ENCODE measurements at places on chromosomes 12 and 14.

DNA sequence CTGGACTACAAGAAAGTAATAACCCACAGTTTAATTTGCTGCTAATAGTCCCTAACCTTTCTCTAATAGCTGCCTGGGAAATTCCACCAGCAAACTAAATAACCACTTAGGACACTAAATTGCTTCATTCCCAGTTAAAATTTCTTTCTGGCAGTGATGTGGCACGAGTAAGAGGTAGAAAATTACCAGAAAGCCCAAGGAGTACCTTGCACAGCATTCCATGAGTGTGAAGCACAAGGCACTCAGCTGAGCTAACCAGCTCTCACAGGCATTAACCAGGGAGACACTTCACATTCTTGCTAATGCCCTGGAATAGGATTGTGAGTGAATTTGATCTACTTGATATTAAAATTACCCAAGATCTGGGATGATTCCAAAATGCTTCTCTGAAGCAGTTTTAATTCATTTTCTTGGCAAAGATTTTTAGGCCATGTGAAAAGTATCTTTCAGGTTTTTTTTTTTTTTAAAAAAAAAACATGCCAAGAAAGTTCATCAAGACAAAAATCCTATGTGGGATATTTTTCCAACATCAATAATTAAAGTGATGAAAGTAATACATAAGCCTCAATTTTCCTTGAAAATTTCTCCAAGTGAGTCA is 29.5 kb downstream of the TSPAN8 start:
- DNase-seq: no peak

GRCh38 chr14:90602088-90602687 is 205.4 kb downstream of the CALM1 start:
- DNase-seq: no peak

- no peak for DNase-seq
These were observed 63.9 kb upstream of the MAP1LC3B2 start for GRCh38 chr12:116495260-116495659.

DNA sequence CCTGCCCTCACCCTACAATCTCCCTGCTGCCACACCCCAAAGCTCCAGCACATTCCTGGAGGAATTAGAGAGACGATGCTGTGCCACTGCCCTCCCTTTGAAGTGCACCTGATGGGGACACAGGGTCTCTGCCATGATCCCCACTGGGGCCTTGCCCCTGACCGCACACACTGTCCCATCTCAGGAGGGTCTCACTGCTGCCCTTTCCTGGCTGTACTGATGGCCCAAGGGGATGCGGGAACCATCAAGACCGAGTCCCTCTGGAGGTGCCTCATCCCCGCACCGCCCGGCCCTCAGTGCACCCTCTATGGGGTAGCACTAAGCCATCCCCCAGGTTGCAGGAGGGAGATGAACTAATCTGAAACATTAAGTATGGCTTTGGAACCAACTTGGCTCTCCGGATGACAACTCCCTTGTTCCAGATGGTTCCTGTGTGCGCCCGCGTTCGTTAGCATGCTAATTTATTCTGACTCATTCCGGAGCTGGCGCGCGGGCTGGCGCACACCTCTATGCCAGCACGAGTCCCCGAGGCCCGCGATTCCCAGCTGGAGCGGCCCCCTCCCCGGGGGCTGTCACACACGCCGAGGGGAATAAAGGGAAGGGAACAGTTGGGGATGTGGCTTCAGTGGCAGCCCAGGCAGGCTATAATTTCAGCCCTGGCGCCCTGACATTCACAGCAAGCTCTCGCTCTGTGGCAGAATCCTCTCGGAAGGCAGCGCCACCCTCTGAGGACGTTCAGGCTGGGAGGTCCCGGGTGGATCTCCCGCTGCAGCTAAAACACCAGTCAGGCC is 34.2 kb upstream of the C14orf180 start:
- no peak for DNase-seq

DNA sequence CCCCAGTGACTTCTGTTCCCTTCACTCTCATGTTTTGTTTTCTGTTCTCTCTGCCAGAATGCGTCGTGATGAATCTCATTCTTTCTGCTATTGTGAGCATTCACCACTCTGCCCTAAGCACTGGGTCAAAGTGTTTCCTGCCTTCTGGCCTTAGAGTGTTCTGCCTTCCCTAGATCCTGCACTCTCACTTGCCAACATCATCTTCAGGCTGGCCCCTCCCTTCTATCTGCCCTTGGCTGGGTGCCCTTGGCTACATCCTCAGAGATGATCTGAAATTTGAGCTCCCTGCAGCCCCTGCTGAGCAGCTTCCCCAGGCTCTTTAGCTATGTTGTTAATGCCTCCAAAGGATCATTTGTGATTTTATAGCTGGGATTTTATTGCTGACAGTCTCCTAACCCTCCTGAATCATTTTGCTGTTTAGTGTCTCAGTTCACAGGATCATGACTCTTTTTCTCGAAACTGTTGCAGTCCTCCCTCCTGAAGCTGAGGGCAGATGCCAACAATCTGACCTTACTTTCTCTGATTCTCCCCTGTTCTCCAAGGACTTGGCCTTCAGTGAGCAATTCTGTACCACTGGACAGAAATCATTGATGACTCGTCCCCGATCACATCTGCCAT is 4.5 kb downstream of the DHRS2 start:
- DNase-seq: no peak

- no peak for DNase-seq
These were observed 36.4 kb upstream of the BCL2L14 start for GRCh38 chr12:12034344-12034743.

- no peak for DNase-seq
These were observed 211.7 kb downstream of the DPF3 start for GRCh38 chr14:72682188-72682587.

Data from stimulated activated CD4-positive, alpha-beta T cell treated with anti-CD3 and anti-CD28 coated beads, TNF-alpha, amount 100 ng/mL, for 24 hours (primary cell).